ENCODE measurements at places on chromosomes 13 and 19. TPM values are rescaled to one million over a fixed set of nuclear protein-coding genes. Genes with fewer than 3 reads are reported as not detected.

DNA sequence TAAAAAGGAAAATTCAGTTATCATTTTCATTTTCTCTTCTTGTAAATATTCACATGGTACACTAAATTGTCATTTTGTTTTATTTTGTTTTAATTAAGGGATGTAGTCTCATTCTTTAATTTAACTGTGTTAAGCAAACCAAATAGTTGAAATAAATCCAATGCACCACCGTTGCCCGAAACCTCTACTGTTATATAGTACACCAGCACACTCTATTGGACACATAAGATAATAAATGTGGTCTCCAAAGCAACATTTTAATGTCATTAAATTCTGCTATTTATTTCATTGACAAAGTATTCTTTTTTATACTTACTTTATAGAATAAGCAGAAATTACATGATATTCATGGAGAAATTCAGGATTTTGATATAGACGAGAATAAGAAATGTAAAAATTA is 156.4 kb upstream of the FREM2 start:
- no peaks in the 10 kb centered on the region for H3K27me3 ChIP-seq
- no peaks in the 10 kb centered on the region for H3K36me3 ChIP-seq
- DNase-seq = no peak
- H3K4me1 ChIP-seq = no peaks in the 10 kb centered on the region
- H3K4me3 ChIP-seq = no peak overlapping the region
- H3K27ac ChIP-seq = no peak overlapping the region

DNA sequence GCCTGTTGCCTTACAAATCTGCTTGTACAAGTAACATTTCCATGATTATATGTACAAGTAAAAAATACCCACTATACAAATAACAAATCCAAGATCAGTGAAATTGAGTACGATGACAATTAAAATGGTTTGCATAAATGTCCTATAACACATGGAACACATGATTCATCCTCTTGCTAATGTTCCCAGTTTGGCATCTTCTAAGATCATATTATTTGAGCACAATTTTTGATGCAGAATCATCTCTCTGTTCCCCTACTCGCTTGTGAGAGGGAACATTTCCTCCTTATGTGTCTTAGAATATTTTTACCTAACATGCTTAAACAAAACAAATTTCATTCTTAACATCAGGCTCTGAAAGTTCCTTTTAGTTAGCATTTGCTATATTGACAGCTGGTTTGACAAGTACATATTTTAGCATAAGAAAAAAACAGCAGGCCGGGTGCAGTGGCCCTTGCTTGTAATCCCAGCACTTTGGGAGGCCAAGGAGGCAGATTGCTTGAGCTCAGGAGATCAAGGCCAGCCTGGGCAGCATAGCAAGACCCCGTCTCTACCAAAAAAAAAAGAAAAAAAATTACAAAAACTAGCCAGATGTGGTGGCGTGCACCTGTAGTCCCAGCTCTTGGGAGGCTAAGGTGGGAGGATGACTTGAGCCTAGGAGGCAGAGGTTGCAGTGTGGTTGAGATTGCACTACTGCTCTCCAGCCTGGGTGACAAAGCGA is 14.2 kb downstream of the ZNF331 start:
- no peak overlapping the region for H3K27ac ChIP-seq
- no peak for DNase-seq
- no peak overlapping the region for H3K4me3 ChIP-seq
- peaks cover 8% of the 10 kb centered on the region for H3K4me1 ChIP-seq
- H3K36me3 ChIP-seq = no peaks in the 10 kb centered on the region

DNA sequence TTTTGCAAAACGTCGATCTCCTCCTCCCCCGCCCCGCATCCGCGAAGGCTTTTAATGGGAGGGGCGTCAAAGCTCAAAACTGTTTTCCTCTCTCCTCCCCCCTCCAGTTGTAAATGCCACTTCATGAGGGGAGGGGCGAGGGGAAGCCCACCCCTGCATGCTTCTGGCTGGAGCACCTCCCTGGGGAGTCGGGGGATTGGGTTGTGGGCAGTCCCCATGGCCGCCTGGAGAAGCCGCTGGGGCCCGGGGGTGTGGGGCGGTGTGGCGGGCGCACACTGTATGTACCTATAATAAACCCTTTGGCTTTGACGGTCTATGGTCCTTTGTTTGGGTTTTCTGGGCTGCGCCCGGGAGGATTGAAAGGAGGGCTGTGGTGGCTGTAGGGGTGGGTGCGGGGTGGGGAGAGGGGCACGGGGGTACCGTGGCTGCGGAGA is 505 bp upstream of the SHKBP1 start:
- H3K36me3 ChIP-seq = peaks cover 11% of the 10 kb centered on the region
- H3K4me3 ChIP-seq = peak overlapping the region; percentile 90
- peak overlapping the region; percentile 87 for H3K27ac ChIP-seq
- no peaks in the 10 kb centered on the region for H3K27me3 ChIP-seq
- H3K4me1 ChIP-seq = peaks cover 26% of the 10 kb centered on the region

Gene ELAVL3
- not detected for total RNA-seq

Gene CEBPA
- total RNA-seq = 32.5 TPM

Gene F2RL3
- 0.27 TPM for total RNA-seq

DNA sequence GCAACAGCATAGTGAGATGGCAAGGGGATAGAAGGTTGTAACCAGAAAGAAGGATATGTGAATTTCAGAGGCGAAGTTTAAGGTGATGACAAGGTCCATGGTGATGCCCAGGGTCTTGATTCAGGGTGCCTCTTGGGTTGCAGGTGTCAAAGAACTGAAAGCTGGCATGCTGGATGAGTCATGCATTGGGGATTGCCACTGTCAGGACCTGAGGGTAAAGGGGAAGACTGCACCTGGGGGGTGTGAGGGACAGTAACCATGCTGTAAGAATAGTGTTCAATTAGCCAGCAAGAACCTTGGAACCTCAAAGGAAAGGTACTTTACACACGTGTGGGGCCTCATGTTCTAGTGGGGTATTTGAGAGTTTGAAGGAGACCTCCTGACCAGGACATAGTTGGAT is 279.6 kb downstream of the SLC7A1 start:
- H3K27ac ChIP-seq = no peak overlapping the region
- no peaks in the 10 kb centered on the region for H3K36me3 ChIP-seq
- DNase-seq = no peak
- H3K27me3 ChIP-seq = no peaks in the 10 kb centered on the region
- H3K4me1 ChIP-seq = no peaks in the 10 kb centered on the region
- H3K4me3 ChIP-seq = no peak overlapping the region

Gene TMEM86B
- not detected for total RNA-seq

Gene RDH8
- not detected for total RNA-seq

GRCh38 chr13:98508280-98508679 is 68.6 kb downstream of the STK24 start:
- no peak for DNase-seq
- H3K4me3 ChIP-seq = no peak overlapping the region
- H3K4me1 ChIP-seq = peaks cover 100% of the 10 kb centered on the region
- peak overlapping the region; percentile 86 for H3K27ac ChIP-seq
- H3K27me3 ChIP-seq = no peaks in the 10 kb centered on the region
- H3K36me3 ChIP-seq = no peaks in the 10 kb centered on the region

- H3K27ac ChIP-seq = no peak overlapping the region
- H3K4me3 ChIP-seq = no peak overlapping the region
- H3K27me3 ChIP-seq = no peaks in the 10 kb centered on the region
- H3K4me1 ChIP-seq = no peaks in the 10 kb centered on the region
- H3K36me3 ChIP-seq = no peaks in the 10 kb centered on the region
- no peak for DNase-seq
Measured at GRCh38 chr13:43985422-43986072, 105.8 kb downstream of the LACC1 start.

- H3K27me3 ChIP-seq = no peaks in the 10 kb centered on the region
- peaks cover 33% of the 10 kb centered on the region for H3K36me3 ChIP-seq
- H3K27ac ChIP-seq = peak overlapping the region; percentile 88
- H3K4me3 ChIP-seq = no peak overlapping the region
- peak; percentile 33 for DNase-seq
Measured at GRCh38 chr19:17109962-17110598, 34.5 kb downstream of the MYO9B start.

Gene ZNF799
- 2.8 TPM for total RNA-seq

- no peak overlapping the region for H3K4me3 ChIP-seq
- no peak overlapping the region for H3K27ac ChIP-seq
- H3K36me3 ChIP-seq = no peaks in the 10 kb centered on the region
- H3K27me3 ChIP-seq = peaks cover 34% of the 10 kb centered on the region
Measured at GRCh38 chr13:61410669-61411297, 4.9 kb downstream of the PCDH20 start.

Gene PSG2
- not detected for total RNA-seq

DNA sequence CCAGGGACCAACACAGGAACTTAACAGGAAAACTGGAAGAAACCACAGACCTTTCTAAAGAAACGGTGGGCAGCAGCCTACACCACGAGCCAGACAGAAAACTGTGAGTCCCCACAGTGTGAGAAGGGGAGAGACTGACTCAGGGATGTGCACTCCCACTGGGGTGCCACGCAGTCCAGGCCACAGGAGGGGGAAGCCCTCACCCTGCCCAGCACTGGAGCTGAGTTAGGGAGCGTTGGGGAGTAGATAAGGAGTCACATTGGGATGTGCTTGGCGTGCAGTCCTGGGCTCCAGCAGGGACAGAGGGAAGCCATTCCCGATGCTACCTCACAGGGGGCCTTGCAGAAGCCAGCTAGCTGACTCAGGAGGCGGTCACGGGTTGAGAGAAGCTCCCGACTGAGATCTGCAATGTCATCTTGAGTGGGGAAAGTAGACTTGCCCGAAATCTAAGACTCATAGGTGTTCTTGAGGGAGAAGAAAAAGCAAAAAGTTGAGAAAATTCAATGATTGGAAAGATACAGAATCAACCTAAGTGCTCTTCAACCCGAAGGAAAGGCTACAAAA is 17.3 kb downstream of the SIGLEC8 start:
- no peak overlapping the region for H3K27ac ChIP-seq
- H3K4me3 ChIP-seq = no peak overlapping the region
- peaks cover 12% of the 10 kb centered on the region for H3K4me1 ChIP-seq
- no peaks in the 10 kb centered on the region for H3K36me3 ChIP-seq
- no peaks in the 10 kb centered on the region for H3K27me3 ChIP-seq
- DNase-seq = no peak

DNA sequence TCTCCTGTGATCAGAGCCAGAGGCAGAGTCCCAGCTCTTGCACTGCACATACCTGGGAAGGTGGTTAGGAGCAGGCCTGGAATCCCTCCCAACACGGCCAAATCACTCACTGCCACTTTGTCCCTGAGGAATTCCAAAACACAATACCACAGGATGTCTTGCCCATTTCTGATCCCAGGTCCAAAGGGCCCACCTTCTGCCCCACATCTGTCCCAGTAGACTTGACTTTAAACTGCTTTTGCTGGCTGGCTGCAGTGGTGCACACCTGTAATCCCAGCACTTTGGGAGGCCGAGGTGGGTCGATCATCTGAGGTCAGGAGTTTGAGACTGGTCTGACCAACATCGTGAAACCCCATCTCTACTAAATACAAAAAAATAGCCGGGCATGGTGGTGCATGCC is 18.9 kb downstream of the ZNF536 start:
- no peak overlapping the region for H3K27ac ChIP-seq
- no peak for DNase-seq
- H3K4me1 ChIP-seq = no peaks in the 10 kb centered on the region
- no peaks in the 10 kb centered on the region for H3K27me3 ChIP-seq
- H3K36me3 ChIP-seq = no peaks in the 10 kb centered on the region

Gene TRAPPC6A
- 27.8 TPM for total RNA-seq

- H3K4me1 ChIP-seq = peaks cover 53% of the 10 kb centered on the region
- DNase-seq = no peak
- peak overlapping the region; percentile 87 for H3K27ac ChIP-seq
- peaks cover 64% of the 10 kb centered on the region for H3K36me3 ChIP-seq
Measured at GRCh38 chr19:2083174-2083854, 12.8 kb downstream of the MOB3A start.

GRCh38 chr13:73731564-73731963 is 402.6 kb downstream of the KLF12 start:
- H3K4me1 ChIP-seq = no peaks in the 10 kb centered on the region
- DNase-seq = no peak
- no peak overlapping the region for H3K4me3 ChIP-seq
- no peaks in the 10 kb centered on the region for H3K36me3 ChIP-seq

DNA sequence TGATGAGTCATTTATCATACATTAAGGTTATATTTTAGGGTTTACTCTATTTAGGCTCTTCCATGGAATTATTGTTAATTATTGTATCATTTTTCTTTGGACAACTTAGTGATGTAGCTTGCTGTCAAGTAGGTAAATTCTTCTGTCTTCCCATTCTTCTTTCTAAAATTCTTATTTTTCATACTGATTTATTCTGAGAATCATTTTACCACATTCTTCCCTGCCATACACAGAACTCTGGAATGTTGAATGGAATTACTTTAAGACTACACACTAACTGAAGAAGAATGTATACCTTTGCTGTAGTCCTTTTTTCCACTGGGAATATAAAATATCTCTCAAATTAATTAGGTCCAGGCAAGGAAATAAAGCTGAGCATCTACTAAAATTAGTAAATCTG is 24.5 kb upstream of the SLC7A1 start:
- H3K4me3 ChIP-seq = no peak overlapping the region
- no peaks in the 10 kb centered on the region for H3K27me3 ChIP-seq
- H3K27ac ChIP-seq = no peak overlapping the region
- no peak for DNase-seq
- no peaks in the 10 kb centered on the region for H3K36me3 ChIP-seq

DNA sequence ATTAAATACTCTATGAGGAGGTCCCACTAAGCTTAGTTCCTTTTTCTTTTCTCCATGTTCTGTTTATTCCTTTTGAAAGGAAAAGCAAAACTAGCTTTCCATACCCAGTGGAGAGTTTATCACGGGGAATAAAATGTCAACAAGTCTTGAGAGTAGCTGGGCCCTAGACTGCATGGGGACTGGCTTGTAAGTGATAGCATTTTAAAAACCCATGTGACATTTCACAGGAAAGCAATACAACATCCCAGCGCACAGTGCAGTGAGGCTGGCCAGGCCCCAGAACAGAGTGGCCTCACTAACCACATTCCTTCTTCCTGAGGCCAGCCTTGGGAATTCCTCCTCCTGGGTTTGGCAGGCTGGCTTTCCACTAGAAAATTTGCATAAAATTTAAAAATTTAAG is 149.8 kb downstream of the DLEU7 start:
- H3K27ac ChIP-seq = peak overlapping the region; percentile 37
- no peaks in the 10 kb centered on the region for H3K4me1 ChIP-seq
- no peak overlapping the region for H3K4me3 ChIP-seq
- H3K27me3 ChIP-seq = no peaks in the 10 kb centered on the region
- no peaks in the 10 kb centered on the region for H3K36me3 ChIP-seq

GRCh38 chr19:55391702-55392615 is 6.2 kb downstream of the RPL28 start:
- H3K4me1 ChIP-seq = peaks cover 19% of the 10 kb centered on the region
- H3K36me3 ChIP-seq = peaks cover 6% of the 10 kb centered on the region
- H3K27me3 ChIP-seq = no peaks in the 10 kb centered on the region
- DNase-seq = no peak
- H3K27ac ChIP-seq = peak overlapping the region; percentile 33

Gene TLE2
- 5.8 TPM for total RNA-seq

DNA sequence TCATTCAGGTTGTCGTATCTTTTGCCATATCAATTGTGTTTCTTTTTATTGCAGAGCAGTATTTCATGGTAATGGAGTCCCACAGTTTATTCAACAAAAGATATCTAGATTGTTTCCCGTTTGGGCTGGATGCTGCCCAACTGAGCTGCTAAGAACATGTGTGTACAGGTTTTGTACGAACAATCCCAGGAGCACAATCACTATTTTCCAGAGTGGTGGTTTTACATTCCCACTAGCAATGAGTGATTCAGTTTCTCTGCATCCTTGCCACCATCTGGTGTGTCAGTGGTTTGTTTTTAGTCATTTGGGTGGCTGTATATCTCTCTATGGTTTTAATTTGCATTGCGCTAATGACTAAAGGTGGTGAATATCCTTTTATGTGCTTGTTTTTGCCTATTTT is 52.7 kb upstream of the ZDHHC20 start:
- H3K36me3 ChIP-seq = no peaks in the 10 kb centered on the region
- H3K4me1 ChIP-seq = no peaks in the 10 kb centered on the region
- no peak overlapping the region for H3K4me3 ChIP-seq
- DNase-seq = no peak
- no peak overlapping the region for H3K27ac ChIP-seq

Data from esophagus squamous epithelium (tissue), 5 donors.